ENCODE measurements at places on chromosomes 1 and 21.

DNA sequence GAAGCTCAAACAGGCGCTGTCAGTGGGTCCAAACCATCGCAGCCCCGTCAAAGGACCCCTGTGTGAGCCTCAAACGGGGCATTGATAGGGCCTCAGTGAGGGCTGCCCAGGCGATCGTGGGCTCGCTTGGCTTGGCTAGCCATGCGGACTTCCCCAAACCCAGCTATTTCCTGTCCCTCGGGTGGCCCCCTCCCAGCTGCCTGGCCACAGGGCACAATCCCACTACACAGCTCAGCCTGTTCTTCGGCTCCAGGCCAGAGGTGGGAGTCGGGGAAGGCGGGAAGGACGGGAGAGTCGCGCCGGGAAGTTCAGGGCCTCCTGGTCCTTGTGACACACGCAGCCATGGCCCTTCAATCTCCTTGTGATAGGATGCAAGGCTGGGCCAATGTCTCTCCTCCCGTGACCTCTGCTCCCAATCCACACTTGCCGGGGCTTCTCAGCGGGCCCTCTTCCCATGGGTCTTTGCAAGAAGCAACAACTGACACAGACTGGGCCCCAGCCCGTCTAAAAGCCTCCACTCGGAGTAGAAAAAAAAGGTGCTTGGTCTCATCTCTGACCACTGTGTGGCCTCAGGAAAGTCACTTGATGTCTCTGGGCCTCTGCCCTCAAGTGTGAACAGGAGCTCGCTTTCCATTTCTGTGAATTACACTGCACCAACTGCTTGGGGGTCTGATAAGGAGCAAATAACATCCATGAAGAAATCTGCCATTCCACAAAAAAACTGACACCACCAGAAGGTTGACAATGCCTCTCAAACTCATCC, 7.1 kb upstream of the MATN1 start:
- DNase-seq = no peak

- DNase-seq = no peak
These were observed 83.0 kb downstream of the RYR2 start for GRCh38 chr1:237124856-237125462.

DNA sequence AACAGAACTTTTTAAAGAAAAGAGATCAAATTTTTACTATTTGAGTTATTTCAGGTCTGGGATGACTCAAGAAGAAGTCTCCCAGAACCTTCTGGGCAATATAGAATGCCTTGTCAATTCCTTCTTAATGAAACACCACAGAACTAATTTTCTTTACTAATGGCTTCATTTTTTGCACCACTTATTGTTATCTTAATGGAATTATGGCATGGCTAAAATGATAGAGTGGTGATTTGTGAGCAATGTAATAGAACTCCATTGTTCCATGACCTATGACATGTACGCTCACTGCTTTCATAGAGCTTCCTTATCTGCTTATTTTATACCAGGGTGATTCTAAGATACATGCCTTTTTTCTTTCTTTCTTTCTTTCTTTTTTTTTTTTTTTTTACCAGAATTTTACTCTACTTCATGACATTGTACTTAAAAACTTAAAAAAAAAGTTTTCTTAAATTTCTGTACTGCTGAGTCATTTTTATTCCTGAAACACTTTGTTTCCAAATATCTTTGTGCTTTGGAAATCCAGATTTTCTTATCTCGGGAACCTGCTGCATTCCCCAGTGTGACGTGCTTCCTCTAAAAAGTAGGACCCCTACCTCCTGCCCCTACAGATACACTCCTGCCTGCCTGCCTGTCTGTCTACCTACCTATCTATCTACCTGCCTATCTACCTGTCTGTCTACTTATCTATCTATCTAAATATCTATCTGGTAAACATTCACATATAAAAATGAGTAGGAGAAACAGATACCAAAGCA, 284.9 kb downstream of the PBX1 start:
- DNase-seq = no peak

GRCh38 chr1:110524311-110525248, 5.6 kb upstream of the KCNA10 start:
- peak; percentile 47 for DNase-seq

GRCh38 chr1:62954758-62955157, 170.8 kb downstream of the ATG4C start:
- no peak for DNase-seq

GRCh38 chr1:84540759-84541158, 33.5 kb downstream of the CTBS start:
- DNase-seq = no peak

DNA sequence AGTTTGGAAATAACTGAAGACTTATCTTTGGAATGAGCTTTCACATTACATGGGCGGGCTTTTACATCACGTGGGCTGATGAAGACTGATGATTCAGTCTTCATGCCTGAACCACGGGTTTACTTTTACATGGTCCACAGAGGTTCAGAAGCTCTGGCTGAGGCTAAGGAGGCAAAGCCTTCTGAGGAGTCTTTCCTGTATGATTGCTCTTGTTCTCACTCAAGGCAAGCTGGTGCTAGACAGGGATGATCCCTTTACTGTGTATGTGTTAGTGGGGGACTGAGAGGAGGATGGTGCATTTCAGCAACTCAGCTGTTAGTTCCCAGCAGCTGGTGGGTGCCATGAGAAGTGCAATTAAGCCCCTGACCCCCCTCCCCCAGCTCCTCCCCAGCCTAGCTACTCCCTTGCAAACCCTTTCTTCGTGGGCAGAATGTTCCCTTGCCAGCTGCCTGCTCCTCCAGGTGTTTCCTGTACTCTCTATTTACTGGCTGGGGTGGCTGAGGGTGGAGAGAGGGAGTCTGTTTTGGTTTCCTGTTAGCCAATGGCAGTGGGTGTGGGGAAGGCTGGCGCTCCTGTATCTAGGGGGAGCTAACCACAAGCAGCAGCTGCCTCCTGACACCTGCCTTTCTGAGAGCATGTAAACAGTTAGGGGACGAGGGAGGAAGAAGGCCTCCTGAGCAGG, 15.4 kb downstream of the BTG2 start:
- DNase-seq = peak; percentile 36

GRCh38 chr1:11024874-11025203, 12.4 kb downstream of the TARDBP start:
- DNase-seq = no peak

DNA sequence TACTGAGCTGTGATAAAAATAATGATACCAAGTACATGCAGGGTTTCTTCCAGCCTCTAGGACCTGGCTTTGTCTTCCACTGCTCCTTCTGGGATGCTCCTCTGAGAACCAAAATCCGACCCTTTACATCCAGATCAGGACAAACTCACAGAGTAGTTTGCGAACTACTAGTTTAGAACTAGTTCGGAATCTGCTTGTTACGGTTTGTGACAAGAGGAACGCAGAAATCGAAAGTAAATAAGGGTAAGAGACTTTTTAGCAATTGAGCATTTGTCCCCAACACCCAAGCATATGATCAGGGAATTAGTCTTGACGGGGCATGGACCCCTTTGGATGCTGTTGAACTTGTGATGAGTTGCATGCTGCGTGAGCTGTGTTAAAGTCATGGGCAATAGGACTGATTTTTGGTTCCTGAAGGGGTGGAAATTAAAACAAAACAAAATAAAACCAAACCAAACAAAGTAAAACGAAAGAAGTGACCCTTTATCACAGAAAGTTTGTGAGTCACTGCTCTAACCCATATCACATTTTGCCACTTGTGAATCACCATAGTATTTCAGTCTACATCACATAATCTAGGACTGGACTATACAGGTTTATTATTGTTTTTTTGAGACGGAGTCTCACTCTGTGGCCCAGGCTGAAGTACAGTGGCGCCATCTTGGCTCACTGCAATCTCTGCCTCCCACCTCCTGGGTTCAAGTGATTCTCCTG, 35.7 kb upstream of the ERRFI1 start:
- DNase-seq = peak; percentile 54

- no peak for DNase-seq
These were observed 135.3 kb upstream of the EDN2 start for GRCh38 chr1:41619511-41620364.

DNA sequence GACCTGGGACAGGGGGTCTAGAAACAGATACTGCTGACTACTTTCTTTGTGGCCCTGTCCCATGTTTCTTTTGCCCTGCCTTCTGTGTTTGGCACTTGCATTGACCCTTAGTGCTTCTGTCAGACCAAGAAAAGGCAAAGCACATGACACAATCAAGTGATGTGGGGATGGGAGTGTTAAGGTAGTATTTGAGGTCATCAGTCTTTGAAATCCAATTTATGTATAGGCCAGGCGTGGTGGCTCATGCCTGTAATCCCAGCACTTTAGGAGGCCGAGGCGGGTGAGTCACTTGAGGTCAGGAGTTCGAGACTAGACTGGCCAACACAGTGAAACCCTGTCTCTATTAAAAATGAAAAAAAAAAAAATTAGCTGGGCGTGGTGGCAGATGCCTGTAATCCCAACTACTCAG, 26.0 kb downstream of the SERBP1 start:
- peak; percentile 56 for DNase-seq

GRCh38 chr1:33348676-33349080, 27.8 kb upstream of the A3GALT2 start:
- peak; percentile 23 for DNase-seq

DNA sequence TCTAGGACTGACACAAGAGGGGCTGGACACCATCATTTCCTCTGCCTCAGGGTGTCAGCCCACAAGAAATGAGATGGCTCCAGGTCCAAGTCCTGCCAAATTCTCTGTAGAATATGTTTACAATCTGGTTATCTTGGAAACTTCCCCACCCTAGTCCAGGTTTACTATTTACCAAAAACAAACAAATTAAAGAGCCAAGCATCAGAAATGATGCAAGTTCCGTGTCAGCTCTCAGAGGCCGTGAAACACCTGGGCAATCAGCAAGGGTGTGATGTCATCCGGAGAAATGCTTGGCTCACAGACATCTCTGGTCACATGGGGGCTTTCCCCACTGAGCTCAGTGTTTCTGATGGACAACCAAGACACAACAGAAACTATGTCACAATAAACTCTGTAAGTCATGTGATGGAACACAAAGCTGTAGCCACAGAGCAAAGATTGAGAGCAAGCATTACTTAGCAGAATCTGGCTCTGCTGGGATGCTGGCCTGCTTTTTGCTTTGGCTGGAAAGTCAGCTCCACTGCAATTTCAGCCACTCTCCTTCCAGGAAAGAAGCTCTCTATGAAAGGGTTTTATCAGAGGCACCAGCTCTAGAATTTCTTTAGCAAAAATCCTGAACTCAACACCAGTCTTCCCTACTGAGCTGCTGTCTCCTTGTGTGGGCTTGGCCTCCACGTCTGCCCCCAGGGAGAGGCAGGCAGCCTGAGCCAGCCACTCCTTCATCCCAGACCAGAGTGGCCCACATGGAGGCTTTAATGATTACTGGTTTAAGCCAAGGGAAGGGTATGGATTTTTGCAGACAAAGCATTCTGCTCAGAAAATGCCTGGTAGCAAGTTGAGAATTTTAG, 55.9 kb downstream of the NENF start:
- peak; percentile 18 for DNase-seq

- no peak for DNase-seq
These were observed 120.7 kb downstream of the CNIH3 start for GRCh38 chr1:224736619-224737352.

- DNase-seq = no peak
These were observed 3.2 kb downstream of the INKA2 start for GRCh38 chr1:111735858-111736544.

GRCh38 chr1:18010408-18010807, 97.2 kb upstream of the IGSF21 start:
- no peak for DNase-seq

GRCh38 chr1:212218065-212218464, 67.1 kb upstream of the PPP2R5A start:
- DNase-seq = no peak

DNA sequence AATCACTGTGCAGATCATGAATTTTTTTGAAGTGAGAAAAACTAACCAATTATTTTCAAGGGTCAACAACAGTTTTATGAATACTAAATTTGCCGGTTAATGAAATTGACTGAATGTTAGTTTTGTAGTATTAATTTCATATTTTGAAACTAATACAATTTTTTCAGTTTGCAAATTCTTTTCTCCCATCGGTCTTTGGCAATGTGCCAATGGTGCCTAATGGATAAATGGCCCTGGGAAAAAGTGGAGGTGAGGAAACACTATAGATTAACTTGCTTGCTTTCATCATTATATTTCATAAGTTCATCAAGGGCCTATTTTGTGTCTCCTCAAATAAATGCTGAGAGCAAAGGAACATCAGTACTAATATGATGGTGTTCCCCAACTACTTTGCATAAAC, 4.1 kb downstream of the C1orf141 start:
- DNase-seq = no peak

DNA sequence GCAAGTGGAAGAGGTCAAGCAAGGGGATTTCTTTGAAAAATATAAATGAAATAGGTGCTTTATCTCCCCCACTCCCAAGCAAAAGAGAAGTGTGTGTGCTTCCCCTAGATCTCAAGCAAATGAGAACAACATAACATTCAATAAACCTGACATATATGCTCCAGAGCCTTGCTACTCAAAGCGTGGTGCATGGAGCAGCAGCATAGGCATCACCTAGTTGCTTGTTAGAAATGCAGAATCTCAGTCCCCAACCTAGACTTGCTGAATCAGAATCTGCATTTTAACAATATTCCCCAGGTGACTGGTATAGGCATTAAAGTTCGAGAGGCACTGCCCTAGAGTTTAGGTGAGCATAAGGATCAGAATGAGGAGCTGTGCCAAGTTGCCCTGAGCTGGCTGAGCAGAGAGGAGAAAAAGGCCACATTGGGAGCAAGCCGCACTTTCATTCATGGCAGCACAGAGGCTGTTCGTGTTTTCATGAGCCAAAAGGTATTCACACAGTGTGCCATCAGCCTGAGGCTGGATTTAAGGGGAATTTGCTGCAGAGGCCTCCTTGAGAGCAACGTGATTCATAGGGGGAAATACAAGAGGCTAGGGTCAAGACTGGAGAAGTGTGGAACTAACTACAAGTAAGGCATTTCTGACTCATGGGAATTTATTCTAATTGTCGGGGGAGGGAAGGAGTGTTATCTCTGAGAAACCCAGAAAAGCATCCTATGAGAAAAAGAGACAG, 14.3 kb upstream of the LPAR3 start:
- peak; percentile 5 for DNase-seq

GRCh38 chr1:8097077-8097799, 71.1 kb upstream of the ERRFI1 start:
- peak; percentile 100 for DNase-seq

DNA sequence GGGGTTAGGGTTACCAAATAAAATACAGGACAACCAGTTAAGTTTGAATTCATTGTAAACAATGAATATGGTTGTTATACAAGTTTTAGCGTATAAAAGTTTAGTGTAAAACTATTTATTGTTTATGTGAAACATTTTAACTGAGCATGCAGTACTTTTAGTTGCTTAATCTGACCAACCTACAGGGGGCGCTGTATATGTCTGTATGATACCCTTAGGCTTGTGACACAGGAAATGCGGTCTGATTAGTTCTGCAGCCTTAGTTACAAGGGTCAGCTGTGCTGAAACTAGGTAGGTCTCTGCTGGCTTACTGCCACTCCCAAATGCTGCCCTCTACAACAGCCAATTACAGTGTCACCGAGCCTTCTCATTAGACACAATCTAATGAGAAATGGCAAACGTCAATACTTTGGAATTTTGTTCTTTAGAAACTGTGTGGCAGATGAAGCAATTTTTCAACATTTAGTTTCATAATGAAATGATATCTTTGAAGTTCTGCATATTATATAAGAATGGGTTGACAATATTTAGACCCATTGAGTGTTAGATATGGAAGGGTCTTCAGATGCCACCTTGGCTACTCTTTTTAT, 56.2 kb downstream of the NTNG1 start:
- peak; percentile 13 for DNase-seq

GRCh38 chr1:61092642-61093041, 10.3 kb downstream of the NFIA start:
- no peak for DNase-seq

Data from HCEC 1CT (cell line).